MCF 10A (cell line): ENCODE measurements at places on chromosomes 5 and 9.
A peak's percentile ranks its signal among the peaks of the same experiment; 100 is the strongest.

GRCh38 chr5:143652108-143652700, 159.8 kb upstream of the HMHB1 start:
- peak; percentile 32 for DNase-seq

GRCh38 chr5:78273436-78273835, 21.1 kb downstream of the AP3B1 start:
- no peak for DNase-seq

GRCh38 chr5:77607324-77607723, 31.2 kb downstream of the OTP start:
- no peak for DNase-seq

DNA sequence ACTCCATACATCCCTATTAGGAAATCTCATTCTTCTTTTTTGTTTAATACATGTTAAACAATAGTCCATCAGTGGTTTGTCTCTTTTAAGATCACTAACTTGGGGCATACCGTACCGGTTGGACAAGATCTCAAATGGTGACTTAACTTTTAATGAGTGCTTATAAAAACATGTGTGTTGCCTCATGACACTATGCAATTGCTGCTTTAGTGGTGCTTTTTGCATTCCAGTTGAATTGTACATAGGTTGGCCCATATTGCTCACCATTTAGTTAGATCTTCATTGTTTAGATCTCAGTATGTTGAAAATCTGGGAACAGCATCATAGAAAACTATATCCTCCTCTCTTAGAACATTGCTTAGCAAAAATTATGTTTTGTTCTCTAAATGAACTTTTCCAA, 17.8 kb downstream of the C9orf85 start:
- peak; percentile 26 for DNase-seq

DNA sequence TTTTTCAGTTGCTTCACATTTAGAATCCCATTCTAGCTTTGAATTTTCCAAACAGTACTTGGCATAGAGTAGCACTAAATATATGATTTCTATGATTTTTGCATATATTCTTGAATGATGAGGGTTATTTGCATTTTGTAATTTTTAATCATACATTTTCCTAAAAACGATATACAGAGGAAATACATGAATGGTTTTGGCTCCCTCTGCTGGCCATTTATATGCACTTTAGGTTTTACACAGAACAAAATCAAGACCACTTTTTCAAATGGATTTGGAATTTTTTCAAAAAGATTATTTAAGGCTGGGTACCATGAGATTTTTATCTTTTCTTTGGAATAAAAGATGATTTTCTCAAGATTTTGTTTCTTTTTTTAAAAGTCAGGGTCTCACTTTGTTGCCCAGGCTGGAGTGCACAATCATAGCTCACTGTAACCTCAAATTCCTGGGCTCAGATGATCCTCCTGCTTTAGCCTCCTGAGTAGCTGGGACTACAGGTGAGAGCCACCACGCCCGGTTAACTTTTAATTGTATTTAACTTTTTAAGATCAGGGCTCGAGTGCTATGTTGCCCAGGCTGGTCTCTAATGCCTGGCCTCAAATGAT, 16.7 kb upstream of the COMMD10 start:
- DNase-seq: peak; percentile 70

DNA sequence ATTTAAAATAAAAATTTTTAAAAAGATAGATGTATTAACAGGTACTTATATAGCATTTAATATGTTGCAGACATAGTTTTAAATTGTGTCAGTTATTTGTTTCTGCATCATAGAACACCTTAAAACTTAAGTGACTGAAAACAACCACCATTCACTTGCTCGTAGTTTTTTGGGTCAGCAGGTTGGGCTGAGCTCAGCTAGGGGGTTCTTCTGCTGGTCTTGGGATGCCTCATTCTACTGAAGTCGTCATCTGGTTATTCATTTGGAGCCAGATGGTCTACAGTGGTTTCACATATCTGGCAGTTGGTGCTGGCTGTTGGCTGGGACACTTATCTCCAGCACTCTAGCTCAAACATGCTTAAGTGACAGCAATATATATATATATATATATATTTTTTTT, 29.6 kb downstream of the PSAT1 start:
- no peak for DNase-seq

DNA sequence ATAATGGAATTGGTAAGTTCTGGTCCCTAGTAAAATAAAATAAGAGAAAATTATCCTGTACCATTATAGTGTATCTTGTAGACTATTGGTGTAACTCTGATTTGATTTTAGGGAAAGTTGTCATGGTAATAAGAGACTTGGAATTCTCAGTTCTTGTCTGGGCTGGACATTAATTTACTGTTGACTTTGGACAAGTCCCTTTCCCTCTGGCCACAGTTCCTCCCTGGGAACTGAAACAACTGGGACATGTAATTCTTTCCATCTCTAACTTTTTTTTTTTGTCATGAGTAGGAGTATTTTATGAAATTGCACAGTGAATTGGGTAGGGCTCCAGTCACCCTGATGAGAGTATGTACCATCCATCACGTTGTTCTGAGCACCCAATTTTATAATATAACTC, 15.0 kb downstream of the GLRA1 start:
- DNase-seq: no peak

DNA sequence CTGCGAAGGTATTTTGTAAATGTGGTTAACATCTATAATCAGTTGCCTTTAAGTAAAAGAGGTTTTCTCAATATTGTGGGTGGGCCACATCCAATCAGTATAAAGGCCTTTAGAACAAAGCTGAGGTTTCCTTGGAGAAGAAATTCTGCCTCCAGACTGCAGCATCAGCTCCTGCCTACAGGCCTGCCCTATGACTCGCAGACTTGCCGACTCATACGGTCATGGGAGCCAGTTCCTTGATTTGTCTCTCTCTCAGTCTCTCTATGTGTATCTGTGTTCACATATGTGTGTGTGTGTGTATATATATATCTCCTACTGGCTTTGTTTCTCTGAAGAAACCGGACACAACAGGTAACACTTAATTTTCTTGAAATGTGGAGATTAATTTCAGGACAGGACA, 45.3 kb downstream of the SLC36A1 start:
- peak; percentile 22 for DNase-seq

DNA sequence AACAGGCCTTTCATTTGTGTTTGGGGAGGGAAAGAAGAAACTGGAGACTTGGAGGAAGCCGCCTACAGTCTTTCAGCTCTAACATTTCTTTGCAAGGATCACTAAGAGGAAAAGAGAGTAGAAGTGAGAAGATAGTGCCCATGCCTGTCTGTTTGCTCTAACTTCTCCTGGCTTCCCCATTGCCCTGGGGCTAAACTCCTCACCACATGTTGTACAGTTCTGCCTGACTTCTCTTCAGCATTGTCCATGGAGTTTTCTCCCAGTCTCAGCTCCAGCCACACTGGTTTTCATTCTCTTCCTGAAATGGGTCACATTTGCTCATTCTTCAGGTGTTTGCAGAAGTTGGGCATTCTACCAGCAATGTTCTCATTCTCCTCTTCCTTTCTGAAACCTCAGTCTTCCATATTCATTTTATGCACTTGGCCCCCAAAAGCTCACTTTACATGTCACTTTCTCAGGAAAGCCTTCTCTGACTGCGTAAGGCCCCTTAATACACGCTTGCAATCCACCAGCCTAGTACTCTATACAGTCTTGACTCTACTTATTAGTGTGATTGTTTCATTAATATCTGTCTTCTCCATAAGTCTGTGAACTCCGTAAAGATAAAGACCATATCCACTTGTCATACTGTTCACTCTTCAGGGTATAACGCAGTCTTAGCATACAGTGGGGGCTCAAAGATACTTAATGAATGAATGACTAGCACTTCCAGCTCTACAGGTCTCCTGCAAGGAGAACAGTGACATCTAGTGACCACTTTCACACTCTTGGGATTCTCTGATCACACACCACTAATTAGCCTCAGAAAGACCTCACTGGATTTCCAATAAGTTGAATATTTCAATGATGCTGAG, 40.2 kb upstream of the TRIM32 start:
- DNase-seq: peak; percentile 59

- no peak for DNase-seq
These were observed 441.0 kb downstream of the CDK5RAP2 start for GRCh38 chr9:120138955-120139354.

GRCh38 chr9:4381744-4382143, 81.9 kb upstream of the GLIS3 start:
- DNase-seq: no peak

DNA sequence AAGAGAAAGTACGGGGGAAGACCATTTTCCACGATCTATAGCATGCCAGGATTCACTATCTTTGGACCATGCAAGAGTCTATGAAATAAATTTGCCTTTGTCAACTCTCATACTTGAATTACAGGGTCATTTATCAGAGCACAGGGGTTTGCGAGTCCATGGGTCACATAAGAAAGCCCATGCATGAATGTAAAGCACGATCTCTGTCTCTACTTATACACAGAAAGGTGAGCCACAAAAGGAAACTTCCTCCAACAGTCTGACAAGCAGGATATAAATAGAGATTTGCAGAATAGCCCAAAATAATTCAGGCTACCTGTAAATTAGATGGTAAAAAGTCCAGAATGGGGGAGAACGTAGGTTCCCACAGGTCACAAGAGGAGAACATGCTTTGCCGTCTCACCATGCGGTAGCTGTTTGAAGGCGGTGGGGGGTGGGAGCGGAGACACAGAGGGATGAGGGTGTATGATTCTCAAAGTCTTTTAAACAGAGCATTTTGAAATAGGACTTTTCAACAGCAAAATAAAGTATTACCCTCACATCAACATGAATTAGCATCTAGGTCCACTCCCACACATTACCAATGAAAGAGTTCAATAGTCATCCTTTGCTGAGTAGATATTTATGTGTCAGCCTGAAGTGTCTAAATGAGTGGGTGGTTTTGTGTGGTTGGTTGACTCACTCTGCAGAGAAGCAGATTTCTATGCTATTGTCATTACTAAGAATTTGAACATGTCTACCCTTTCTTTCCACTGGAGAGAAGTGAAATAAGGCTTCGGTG, 279.7 kb downstream of the EBF1 start:
- peak; percentile 48 for DNase-seq

DNA sequence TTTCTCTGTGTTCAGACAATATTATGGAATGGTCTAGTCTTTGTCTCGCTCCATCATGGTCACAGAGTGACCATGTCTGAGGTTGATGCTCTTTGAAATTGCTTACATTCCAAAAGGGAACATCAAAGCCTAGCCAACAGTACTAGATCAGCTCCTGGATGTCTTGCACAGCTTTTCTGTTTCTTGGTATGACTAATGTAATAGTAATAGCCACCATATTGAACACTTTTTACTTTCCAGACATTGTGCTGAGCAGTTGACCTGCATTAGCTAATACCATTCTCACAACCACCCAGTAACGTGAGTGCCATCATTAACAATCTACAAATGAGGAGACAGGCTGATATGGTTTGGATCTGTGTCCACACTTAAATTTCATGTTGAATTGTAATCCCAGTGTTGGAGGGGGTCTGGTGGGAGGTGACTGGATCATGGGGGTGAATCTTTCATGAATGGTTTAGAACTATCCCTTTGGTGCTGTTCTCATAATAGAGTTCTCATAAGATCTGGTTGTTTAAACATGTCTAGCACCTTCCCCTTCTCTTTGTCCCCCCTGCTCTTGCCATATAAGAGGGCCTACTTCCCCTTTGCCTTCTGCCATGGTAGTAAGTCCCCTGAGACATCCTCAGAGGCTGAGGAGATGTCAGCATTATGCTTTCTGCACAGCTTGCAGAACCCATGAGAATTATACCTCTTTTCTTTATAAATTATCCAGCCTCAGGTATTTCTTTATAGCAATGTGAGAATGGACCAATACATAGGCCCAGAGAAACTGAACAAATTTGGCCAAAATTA, 577.5 kb upstream of the CLINT1 start:
- no peak for DNase-seq

GRCh38 chr9:126397056-126397455, 70.4 kb downstream of the MVB12B start:
- DNase-seq: no peak

DNA sequence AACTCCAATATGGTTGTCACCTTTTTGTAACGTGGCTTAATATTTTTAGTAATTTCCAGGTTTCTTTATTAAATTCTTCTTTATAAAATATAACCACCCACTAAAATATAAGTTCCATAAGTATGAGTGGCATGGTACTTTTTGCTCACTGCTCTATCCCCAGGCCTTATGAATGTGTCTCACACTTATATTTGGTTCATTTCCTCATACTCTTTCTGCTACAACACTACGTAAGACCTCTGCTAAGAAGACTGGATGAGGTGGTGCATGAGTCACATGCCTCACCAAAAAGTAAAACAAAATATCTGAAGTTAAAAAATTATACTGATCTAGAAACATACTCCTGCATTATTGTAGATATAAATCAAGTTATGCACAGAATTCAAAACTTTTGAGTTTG, 400.9 kb downstream of the HCN1 start:
- DNase-seq: no peak

DNA sequence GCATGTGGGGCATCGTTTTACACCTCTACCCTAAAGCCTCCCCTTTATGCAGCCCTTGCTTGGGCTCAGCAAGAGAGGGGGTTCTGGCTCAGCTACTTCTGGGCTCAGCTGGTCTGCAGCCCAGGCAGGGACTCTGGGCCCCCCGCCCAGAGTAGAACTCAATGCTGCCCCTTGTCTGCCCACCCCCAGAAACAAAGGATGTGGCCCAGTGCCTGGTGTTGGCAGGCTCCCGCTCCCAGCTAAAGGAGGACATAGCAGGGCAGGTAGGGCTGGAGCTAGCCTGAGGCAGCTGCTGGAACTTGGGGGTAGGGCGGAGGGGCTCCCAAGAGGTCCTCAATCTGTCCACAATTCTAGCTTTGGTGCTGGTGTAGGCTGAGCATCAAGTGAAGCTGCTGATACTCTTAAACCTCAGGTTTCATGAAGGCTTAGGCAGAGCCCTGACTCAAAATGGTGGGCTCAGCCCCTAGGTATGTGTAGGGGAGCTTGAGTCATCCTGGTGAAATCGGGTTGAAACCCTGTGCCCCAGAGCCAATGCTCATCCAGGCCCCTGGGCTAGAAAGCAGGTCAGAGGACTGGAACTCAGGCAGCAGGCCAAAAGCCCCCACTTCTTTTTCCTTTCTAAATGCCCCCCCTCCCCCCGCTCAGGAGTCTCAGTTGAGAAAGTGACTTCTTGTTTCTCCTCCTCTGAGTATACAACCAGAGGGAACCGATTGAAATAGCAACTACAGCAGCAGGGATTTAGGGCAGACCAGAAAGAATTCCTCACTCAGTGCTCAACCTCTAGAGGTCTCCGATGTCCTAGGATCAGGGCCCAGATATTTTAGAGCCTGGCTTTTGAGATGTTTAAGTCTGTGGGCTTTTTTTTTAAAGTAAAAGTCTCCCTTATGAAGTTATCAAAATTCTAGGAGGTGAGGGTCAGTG, 11.4 kb downstream of the PSD2 start:
- DNase-seq: no peak

GRCh38 chr9:117963493-117964090, 259.4 kb downstream of the TLR4 start:
- no peak for DNase-seq

DNA sequence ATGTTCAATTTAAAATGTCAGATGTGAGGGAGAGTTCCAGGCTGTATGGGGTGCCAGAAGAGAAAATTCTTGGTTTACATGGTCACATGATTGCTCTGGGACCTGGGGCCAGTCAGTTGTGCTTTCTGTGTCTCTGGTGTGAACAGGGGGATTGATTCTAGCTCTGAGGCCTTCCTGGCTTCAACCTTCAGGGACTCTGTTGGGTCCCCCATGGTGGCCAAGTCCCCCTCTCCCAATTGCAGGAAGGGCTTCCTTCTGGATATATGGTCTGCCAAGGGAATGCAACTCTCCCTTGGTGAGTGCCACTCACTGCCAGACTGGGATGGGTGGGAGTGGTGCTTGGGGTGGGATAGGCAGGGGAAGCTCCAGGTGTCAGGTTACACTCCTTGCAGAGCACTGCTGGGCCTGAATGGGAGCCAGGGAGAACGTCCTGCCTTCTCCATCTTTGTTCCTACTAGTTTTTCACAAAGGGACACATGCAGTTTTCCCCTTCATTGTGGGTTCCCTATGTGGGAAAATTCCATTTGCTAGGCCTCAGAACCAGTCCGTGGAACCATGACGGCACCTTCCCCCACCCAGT, 153.2 kb downstream of the MELK start:
- DNase-seq: peak; percentile 8
